Stimulated activated CD4-positive, alpha-beta T cell treated with anti-CD3 and anti-CD28 coated beads, Interleukin-4, amount 100 ng/mL, for 4 hours (primary cell): ENCODE measurements at places on chromosomes 4 and X.

DNA sequence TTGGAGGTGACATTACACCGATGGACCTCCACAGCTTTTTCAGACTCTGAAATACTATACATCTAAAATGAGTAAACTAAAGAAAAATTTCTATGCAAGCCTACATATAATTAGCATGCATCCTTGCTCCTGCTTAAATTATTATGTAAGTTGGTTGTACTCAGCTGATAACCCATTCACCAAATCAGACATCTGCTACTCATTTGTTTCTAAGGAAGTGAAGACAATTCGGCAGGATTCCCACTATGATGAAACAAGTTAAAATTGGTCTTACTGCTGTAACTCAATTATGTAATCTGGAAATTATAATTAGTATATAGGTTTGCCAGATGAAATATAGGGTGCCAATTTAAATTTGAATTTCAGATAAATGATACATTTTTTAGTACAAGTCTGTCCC is 59.5 kb upstream of the FGF13 start:
- DNase-seq, result no peak

GRCh38 chr4:16231570-16232245 is 5.4 kb upstream of the TAPT1 start:
- DNase-seq, result no peak

- DNase-seq, result no peak
Measured at GRCh38 chr4:3491681-3492405, 28.7 kb downstream of the DOK7 start.

DNA sequence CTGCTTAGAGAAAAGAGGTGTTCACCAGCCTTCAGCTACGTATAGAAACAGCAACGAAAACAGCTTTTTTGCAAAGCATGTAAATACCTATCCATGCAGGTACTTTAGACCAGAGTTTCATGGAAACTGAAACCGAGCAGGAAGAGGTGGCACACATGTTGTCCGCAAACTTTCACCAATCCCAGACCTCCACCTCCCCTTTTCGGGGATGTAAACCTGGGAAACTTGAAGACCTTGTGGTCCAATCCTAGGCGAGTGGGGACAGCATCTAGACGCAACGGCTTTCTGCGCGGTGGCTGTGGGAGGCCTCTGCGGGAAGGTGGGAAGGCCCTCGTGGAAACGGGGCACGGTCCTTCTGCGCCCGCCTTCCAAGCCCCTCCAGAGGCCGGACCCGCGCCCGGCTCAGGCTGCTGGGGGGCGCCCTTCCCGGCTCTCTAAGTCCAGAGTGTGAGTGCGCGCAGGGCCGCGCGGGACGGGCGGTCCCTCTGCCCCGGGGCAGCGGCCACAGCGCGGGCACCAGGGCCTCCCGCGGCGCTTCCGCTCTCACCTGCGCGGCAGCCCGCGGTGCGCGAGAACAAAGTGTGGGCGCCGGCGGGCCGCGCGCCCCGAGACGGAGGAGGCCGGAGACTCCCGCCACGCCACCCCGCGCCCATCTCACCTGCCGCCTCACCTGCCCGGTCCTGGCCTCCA is 830 bp upstream of the SHROOM2 start:
- DNase-seq, result no peak

- DNase-seq, result no peak
Measured at GRCh38 chrX:149208307-149208706, 296.8 kb downstream of the IDS start.

DNA sequence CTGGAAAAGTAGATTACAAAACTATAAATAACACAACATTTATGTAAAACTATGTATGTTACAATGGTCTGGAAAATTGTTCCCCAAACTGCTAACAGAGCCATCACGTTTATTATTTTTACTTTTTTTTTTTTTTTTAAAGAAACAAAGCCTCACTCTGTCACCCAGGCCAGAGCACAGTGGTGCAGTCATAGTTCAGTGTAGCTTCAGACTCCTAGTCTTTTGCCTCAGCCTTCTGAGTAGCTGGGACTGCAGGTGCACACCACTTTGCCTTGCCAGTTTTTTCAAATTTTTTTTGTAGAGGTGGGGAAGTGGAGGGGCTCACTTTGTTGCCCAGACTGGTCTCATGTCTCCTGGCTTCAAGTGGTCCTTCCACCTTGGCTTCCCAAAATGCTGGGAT is 180.1 kb upstream of the SPRY1 start:
- DNase-seq, result no peak

DNA sequence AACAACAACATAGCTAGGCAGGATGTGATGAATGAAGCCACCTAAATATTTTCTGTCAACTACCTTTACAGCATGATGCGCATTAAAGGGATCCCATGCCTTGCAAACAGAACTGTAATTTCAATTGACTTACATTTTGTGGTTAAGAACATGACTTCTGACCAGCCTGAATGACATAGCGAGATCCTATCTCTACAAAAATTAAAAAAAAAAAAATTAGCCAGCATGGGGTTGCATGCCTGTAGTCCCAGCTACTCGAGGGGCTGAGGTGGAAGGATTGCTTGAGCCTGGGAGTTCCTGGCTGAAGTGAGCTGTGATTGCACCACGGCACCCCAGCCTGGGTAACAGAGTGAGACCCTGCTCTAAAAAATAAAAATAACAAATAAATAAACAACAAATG is 680.6 kb downstream of the IQCM start:
- no peak for DNase-seq

DNA sequence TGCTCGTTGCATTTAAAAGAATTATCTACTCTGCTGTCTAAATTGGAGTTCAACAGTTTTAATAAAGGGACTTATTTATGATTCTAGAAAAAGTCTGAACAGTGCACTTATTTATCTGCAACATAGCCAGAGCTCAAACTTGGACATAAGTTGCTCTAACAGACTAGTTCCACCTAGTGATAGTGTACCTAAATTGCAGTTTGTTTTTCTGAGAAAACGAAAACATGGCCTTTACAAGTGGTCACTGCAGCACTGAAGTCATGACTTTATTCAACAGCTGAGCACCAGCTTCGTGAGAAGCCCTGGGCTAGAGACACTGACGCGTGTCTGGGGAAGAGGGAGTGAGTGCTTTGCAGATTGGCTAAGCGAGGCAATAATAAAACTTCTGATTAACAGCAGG is 77.3 kb upstream of the IGSF1 start:
- DNase-seq, result no peak

- DNase-seq, result no peak
Measured at GRCh38 chr4:169338241-169338640, 67.5 kb upstream of the SH3RF1 start.

DNA sequence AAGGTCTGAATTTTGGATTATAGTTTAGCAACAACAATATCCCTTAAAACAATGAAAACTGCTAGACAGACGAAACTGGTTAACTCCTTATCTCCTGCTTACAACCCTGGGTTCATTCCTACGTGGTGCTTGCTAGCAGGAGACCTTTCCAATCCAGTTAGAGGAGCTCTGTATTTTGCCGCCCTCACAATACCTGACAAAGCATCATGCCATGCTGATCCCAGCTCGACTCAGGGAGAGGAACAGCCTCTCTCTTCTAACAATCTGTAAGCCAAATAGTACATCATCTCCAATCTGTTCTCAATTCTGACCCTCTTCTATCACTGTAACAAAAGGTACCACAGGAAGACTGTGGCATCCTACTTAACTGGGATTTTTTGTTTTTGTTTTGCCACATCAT is 74.4 kb downstream of the PAPSS1 start:
- DNase-seq, result no peak

GRCh38 chr4:36614011-36614410 is 332.6 kb downstream of the DTHD1 start:
- DNase-seq, result no peak

- no peak for DNase-seq
Measured at GRCh38 chr4:8556341-8557150, 23.6 kb upstream of the GPR78 start.
